Hepatic stellate cell (primary cell): ENCODE measurements at places on chromosomes 7 and 10.

DNA sequence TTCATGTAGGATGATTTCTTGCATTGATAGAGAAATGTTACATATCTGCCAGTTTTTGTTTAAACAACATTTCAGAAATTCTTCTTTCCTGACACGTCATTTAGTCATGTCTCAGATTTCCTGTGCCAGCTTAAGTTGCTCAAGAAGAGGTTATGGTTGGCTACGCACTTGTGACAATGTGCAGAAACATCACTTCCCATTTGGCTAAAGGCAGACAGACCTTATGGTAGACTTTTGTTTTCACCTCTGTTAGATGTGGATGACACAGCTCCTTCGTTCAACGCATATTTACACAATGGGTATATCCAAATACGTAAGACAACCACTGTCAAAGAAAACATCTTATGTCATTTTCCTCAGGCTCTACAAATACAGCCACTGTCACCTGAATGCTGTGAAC lies 125.8 kb downstream of the DOCK4 start:
- DNase-seq = peak; percentile 10

- no peak for DNase-seq
Observed at GRCh38 chr10:44990965-44991364, 9.8 kb upstream of the ZNF22 start.

- DNase-seq = no peak
Observed at GRCh38 chr7:103985565-103986126, 3.8 kb downstream of the RELN start.

DNA sequence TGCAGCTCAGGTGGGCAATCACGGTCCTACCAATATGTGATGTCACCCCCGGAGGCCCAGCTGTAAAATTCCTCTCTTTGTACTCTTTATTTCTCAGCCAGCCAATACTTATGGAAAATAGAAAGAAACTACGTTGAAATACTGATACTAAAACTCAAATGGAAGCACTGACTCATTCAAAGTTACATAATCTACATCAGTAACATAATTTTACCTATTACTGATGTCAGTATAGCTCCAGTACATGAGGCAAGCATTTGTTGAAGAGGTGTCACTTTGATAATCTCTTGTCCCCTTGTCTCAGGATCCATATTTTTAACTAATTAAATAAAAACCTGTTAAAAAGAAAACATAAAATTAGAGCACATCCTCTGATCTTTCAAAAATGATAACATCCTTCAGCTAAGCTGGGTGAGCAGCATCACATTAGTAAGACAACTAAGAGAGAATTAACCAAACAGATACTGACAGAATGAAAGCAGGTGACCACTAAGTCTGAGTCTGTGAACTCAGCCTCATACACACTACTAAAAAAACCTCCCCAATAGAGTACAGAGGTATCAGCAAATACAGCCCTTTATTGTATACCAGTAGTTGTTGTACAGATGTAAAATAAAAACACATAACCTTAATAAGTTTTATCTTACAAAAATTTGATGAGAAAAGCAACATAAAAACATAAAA lies 17.6 kb downstream of the SLC25A40 start:
- no peak for DNase-seq

- DNase-seq = no peak
Observed at GRCh38 chr7:100544386-100544785, 5.4 kb downstream of the AGFG2 start.

DNA sequence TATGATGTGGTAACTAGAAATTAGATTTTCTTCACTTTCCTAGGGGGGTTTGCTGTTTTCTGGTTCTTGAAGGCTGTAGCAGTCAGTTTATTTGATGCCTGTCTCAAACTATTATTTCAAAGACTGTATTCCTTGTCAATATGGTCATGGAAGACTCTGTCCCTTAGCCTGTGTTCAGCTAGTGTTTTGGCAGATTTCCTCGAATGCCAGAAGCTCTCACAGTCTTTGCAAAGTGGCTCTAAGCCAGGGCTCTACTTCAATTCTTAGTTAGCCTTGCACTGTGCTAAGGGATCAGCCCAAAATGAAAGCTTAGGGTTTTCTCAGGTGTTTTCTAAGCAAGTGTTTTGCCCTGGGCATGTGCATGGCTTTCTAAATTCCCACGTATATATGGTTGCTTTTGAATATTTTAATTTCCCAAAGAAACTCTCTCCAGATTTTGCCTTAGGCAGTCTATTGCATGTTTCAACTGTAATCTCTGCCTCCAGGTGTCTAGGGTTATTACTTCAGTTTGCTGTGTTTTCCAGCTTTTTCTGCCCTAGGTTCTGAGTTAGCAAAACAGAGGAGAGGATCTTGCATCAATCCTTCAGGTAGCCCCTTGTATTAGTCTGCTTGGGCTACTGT lies 7.2 kb upstream of the C1GALT1 start:
- DNase-seq = no peak

DNA sequence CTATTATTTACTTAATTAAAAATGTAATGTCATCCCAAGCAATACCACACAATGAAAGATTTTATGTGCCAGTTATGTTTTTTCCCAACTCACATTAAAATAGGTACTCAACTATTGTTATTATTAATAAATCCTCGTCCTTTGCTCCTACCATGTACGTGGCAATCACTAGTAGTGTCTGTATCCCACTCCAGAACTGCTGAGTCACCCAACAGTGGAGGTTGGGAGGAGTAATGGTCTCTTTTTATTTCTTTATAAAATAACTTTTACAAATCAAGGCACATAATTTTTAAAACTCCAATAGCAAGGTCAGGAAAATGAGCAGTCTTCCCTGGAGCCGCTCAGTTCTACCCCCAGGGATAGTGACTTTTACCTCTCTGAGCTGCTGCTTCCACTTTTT lies 273.5 kb upstream of the PLPP4 start:
- no peak for DNase-seq

- DNase-seq = no peak
Observed at GRCh38 chr10:7350541-7351195, 60.2 kb downstream of the SFMBT2 start.

DNA sequence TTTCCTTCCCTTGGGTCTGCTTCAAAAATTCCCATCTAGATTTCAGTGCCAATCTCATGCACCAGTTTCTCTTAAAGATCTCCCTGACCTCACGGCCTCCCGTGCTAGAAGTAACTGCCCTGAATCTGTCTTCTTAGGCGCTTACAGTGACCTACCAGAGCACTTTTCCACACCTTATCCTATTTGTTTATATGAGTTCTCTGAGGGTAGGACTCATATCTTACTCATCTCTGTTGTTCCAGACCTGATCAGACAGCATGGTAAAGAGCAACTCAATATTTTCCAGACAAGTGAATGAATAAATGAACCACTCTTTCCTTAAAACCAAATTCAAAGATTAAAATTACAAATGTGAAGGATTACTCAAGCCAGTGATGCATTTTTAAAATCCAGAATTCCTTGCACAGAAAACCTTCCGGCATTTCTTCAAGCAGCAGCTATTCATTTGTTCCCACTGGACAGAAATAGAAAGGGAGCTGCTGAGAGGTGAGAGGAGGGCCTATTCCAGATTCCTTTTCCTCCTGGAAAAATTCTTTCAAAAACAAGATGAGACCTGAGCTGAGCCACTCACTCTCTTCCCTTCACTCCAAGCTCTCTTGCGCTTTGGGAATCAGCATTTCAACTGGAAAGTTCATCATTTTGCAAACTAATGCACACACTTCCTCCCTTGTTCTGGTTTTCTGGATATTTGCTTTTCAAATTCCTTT lies 94.6 kb downstream of the ELMO1 start:
- no peak for DNase-seq

DNA sequence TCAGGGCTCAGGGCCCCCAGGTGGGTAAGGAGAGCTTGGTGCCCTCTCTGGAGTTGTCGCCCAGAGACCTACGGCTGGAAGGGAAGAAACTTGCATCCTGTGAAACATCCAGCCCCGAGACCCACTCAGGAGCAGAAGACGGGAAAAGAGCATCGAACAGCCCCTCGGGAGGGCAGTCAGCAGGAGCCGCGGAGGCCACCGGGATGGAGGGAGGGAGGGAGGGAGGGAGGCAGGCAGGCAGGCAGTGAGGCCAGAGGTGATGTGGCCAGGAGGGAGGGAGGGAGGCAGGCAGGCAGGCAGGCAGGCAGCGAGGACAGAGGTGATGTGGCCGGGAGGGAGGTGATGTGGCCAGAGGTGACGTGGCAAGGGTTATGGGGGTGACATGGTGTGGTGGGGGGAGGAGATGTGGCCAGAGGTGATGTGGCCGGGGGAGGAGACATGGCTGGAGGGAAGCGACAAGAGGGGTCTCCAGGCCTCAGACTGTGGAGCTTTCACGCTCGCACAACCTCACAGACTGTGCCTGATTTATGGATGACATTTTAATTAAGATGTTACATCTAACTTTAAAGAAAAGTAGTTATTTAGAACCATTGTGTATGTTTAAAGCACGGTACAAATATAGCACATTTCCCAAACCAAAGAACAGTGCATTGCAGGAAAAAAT lies 141.1 kb downstream of the DIP2C start:
- no peak for DNase-seq

DNA sequence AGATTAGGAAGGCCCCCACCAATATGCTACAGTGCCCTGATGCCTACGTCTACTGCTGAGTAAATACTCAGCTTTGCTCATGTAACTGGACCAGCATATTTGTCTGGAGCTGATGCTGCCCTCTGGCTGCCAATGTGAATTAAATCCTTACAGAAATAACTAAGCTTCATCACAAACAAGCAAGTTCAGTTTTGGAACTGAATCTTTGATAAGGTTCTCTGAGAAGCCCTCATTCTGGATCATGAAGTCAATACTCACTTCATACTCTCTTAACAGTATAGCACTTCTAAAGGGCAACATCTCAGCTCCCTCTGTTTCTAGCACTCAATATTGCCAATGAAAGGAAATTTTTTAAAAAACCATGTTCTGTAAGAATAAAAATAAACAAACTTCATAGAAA lies 246.7 kb downstream of the ETV1 start:
- DNase-seq = peak; percentile 3

GRCh38 chr7:83457022-83457892 lies 191.7 kb downstream of the SEMA3E start:
- DNase-seq = no peak

GRCh38 chr10:85977642-85978041 lies 389.0 kb downstream of the GRID1 start:
- no peak for DNase-seq

DNA sequence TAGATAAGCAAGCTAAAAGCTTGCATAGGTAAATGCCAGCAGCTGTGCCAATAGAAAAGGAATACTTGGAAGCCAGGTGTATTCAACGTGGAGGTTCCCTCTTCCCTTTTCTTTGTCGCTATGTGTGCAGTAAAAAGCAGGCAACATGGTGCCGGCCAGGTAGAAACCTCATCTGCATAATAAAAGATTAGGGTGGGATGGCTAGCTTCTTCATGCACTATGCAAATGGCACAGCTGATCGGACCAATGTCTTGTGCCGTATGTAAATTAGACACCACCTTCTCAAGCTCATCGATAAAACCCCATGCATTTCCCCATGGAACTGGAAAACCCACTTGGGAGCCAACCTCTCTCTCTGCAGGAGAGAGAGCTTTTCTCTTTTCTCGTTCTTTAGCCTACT lies 150.9 kb upstream of the FOXK1 start:
- DNase-seq = no peak

DNA sequence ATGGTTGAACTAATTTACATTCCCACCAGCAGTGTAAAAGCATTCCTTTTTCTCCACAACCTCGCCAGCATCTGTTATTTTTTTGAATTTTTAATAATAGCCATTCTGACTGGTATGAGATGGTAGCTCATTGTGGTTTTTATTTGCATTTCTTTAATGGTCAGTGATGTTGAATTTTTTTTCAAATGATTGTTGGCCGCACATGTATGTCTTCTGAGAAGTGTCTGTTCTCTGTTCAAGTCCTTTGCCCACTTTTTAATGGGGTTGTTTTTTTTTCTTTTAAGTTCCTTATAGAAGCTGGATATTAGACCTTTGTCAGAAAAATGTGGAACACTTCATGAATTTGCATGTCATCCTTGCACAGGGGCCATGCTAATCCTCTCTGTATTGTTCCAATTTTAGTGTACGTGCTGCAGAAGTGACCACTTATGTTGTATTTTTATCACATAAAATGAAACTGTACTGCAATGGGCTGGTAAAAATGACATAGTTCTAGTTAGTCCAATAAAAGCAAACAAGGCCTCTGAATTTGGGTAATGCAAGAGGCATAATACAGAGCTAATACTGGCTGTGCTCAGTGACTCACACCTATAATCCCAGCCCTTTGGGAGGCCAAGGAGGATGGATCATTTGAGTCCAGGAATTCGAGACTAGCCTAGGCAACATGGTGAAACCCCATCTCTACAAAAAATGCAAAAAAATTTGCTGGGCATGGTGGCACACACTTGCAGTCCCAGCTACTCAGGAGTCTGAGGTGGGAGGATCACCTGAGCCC lies 70.3 kb downstream of the ABI1 start:
- no peak for DNase-seq

DNA sequence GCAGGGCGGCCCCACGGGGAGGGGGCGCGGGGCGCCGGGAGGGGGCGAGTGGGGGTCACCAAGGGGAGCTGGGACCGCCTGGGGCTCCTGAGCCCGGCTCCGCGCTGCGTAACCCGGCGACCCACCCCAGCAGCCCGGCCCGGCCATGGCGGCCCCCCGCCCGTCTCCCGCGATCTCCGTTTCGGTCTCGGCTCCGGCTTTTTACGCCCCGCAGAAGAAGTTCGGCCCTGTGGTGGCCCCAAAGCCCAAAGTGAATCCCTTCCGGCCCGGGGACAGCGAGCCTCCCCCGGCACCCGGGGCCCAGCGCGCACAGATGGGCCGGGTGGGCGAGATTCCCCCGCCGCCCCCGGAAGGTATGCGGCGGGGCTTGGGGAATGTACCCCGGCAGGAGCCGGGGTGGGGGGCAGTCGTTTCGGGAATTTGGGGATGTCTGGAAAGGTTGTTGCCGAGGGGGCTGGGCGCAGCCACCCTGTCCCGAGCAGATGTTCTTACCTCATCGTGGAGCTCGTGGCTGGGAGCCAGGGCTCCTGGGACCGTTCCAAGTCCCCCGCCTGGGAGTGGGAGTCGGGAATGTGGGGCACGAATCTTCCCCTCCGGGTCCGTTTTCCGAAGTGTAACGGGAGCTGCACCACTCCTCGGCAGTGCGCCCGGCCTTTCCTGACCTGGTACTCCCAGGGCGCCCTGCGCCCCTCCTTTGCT lies 431 bp downstream of the ZYX start:
- DNase-seq = peak; percentile 79

DNA sequence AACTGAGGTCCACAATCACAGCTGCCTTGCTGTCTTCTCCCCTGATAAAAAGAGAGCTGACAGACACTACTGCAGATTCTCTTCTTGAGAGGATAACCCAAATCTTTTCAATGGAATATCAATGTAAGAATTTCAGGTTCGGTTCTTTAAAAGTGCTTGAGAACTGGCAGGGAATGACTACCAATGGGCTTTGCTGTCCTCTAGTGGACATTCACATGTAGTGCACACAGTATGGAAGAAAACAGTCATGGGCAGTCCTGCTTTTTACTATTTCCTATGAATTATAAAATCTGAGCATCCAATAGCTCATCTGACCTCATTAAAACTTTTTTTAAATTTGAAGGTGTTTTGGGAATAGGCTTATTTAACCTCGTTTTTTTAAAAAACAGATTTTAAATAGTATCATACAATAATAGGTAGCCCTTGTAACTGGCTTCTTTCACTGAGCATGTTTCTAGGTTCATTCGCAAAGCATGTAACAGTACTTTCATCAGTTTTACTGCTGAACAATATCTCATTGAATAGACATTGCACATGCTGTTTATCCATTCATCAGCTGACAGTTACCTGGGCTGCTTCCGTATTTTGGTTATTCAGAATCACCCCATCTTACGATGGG lies 18.3 kb downstream of the FZD9 start:
- DNase-seq = peak; percentile 53

GRCh38 chr10:132631338-132631735 lies 93.8 kb downstream of the INPP5A start:
- DNase-seq = peak; percentile 92

- DNase-seq = no peak
Observed at GRCh38 chr10:49205206-49205605, 17.0 kb upstream of the TMEM273 start.
